ENCODE measurements at places on chromosomes 1 and 21.

- no peak for DNase-seq
- H3K36me3 ChIP-seq: no peaks in the 10 kb centered on the region
- H3K27me3 ChIP-seq: no peaks in the 10 kb centered on the region
Measured at GRCh38 chr21:18253221-18253620, 8.6 kb downstream of the CHODL start.

DNA sequence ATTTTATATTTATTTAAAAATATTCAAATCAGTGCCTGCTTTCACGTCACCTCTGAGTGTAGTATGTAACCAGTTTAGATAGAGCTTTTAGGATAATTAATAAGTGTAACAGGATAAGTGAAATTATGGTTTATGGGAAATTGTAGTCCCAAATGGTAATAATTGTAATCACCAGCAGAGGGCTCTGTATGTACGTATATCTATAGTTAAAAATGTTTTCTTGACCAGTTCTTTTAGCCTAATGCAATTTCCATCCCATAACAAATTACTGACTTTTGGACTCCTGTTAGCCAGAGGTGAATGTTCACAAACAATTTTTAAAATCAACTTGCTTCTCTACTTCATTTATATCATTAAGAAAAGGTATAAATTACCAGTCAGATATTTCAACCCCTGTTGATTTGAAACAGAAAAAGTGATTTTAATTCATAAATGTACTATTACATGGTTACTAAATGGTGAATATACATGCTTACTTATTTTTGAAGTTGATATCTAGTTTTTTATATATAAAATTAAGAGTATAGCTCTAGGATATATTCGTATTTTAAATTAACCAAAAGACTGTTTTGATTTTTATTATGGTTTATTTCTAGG, 25.3 kb downstream of the SLC30A7 start:
- no peaks in the 10 kb centered on the region for H3K27me3 ChIP-seq
- no peak overlapping the region for H3K27ac ChIP-seq
- DNase-seq: peak; percentile 48
- H3K4me1 ChIP-seq: no peaks in the 10 kb centered on the region
- H3K4me3 ChIP-seq: no peak overlapping the region
- peaks cover 4% of the 10 kb centered on the region for H3K36me3 ChIP-seq

- H3K36me3 ChIP-seq: no peaks in the 10 kb centered on the region
- H3K27ac ChIP-seq: no peak overlapping the region
- H3K4me1 ChIP-seq: no peaks in the 10 kb centered on the region
- no peak overlapping the region for H3K4me3 ChIP-seq
Measured at GRCh38 chr1:161082996-161083747, 6.2 kb downstream of the NECTIN4 start.

- no peaks in the 10 kb centered on the region for H3K36me3 ChIP-seq
- no peak overlapping the region for H3K4me3 ChIP-seq
- H3K27ac ChIP-seq: no peak overlapping the region
Measured at GRCh38 chr1:119674111-119674526, 26.1 kb upstream of the ZNF697 start.

DNA sequence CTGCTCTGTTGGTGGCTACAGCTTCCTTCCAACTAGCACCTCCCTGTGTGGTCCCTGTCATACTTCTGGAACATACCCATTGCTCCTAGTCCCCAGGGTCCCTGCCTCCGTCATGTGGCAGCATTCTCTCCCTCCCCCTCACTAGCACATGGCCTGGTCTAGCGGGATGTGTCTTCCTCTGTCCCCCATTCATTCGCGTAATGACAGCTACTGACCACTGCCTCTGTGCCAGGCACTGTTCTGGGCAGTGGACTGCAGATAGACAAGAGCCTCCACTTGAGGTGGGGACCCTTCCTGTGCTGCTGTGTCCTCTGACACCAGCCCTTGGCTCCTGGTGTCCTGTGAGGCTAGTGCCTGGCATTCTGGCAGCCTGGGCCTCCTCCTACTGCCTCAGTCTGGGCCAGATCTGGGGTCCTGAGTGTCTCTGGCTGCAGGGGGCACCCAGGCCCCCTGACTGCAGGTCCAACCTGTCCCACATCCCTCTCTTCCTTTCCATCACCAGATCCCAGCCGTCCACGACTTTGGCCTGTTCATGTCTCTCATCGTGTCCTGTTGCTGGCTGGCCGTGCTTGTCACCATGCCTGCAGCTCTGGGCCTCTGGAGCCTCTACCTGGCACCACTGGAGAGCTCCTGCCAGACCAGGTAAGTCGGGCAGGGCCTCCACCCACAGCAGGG, 38.1 kb downstream of the DISP3 start:
- no peak for DNase-seq
- H3K36me3 ChIP-seq: peaks cover 78% of the 10 kb centered on the region
- H3K4me3 ChIP-seq: no peak overlapping the region
- H3K27ac ChIP-seq: no peak overlapping the region
- no peaks in the 10 kb centered on the region for H3K27me3 ChIP-seq

GRCh38 chr1:159122005-159122621, 45.5 kb upstream of the AIM2 start:
- H3K4me3 ChIP-seq: no peak overlapping the region
- no peaks in the 10 kb centered on the region for H3K36me3 ChIP-seq
- no peak overlapping the region for H3K27ac ChIP-seq
- no peaks in the 10 kb centered on the region for H3K4me1 ChIP-seq
- no peak for DNase-seq

GRCh38 chr1:54350360-54350759, 55.8 kb downstream of the SSBP3 start:
- H3K4me1 ChIP-seq: peaks cover 42% of the 10 kb centered on the region
- H3K27me3 ChIP-seq: no peaks in the 10 kb centered on the region
- no peak overlapping the region for H3K4me3 ChIP-seq
- H3K36me3 ChIP-seq: peaks cover 2% of the 10 kb centered on the region
- DNase-seq: peak; percentile 89

DNA sequence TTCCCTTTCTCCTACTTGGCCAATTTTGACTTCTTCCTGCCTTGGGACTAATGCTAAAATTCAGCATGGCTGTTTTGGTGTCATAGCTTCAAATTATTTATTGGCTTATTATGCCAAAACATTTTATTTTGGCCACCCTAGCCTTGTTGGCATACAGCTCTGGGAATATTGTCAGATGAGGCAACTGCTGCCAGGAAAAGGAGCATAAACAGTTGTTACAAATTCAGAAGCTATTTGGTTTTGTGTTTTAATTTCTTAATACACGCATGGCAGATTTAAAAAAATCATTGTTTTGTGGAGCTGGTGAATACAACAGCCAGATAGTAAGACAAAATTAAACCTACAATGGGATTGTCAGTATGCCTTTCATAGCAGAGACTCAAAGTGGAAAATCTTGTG, 66.8 kb upstream of the BCL10 start:
- no peak for DNase-seq
- no peak overlapping the region for H3K4me3 ChIP-seq
- no peaks in the 10 kb centered on the region for H3K36me3 ChIP-seq
- H3K27ac ChIP-seq: peak overlapping the region; percentile 50

DNA sequence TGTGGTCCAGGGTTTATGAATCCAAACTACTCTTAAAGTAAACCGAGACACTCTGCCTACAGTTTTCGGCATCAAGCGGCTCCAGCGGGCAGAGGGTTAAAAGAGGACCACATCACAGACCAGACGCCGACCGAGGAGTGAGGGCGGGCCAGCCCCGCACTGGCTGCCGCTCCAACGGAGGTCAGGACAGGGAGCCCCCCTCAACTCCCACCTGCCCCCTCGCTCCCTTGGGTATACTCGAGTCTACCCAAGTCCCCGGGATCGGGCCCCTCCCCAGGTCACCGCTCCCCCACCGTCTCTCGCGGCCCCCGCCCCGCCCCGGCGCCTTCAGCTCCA, 312 bp downstream of the ARNT start:
- H3K4me3 ChIP-seq: peak overlapping the region; percentile 81
- DNase-seq: no peak
- peaks cover 4% of the 10 kb centered on the region for H3K4me1 ChIP-seq

- no peak overlapping the region for H3K4me3 ChIP-seq
- H3K4me1 ChIP-seq: no peaks in the 10 kb centered on the region
- no peak for DNase-seq
- no peaks in the 10 kb centered on the region for H3K27me3 ChIP-seq
- no peak overlapping the region for H3K27ac ChIP-seq
Measured at GRCh38 chr1:112255080-112255479, 140.9 kb upstream of the CTTNBP2NL start.

GRCh38 chr1:164647211-164647610, 88.2 kb downstream of the PBX1 start:
- no peak overlapping the region for H3K27ac ChIP-seq
- H3K4me3 ChIP-seq: no peak overlapping the region
- no peaks in the 10 kb centered on the region for H3K36me3 ChIP-seq
- H3K27me3 ChIP-seq: no peaks in the 10 kb centered on the region
- H3K4me1 ChIP-seq: peaks cover 15% of the 10 kb centered on the region

DNA sequence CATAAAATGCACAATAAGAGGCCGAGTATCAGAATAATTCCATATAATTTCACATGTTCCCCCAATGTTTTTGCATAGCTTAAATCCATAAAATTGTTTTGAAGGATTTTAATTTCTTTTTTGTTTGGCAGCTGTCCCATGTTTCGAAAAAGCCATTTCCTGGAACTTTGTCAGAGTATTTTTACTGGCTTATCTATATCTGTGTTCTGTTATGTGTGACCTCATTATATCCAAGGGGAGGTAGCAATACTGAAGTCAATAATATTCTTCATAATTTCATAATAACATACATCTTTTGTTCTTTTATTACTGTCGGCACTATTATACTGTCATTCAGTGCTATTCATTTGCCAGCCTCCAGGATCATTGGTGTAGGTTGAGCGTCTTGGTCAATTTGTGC, 9.4 kb upstream of the BACH1 start:
- H3K27me3 ChIP-seq: no peaks in the 10 kb centered on the region
- no peak overlapping the region for H3K4me3 ChIP-seq
- no peaks in the 10 kb centered on the region for H3K4me1 ChIP-seq
- H3K36me3 ChIP-seq: no peaks in the 10 kb centered on the region
- peak; percentile 62 for DNase-seq
- H3K27ac ChIP-seq: no peak overlapping the region

DNA sequence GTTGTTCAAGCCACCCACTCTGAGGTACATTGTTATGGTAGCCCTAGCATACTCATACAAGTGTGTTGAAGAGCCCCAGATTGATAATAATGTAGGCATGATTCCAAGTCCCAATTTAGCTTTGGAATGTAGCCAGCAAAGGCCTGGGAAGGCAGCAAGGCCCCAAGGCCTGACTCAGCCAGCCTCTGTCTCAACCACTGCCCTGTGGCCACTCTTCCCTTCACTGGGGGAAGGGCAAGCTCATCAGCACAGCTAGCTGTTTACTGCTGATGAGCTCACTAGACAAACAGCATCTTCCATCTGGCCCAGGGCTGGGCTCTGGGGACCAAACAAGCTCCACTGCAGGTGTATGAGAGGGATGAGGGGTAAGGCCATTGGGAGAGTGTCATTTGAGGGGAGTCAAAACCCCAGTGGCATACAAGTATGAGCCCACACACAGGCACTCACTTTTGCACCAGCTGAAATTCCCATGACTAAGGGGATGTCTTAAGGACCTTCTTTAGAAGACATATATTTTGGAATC, 2.2 kb upstream of the IRF6 start:
- DNase-seq: no peak
- H3K27ac ChIP-seq: no peak overlapping the region
- H3K36me3 ChIP-seq: no peaks in the 10 kb centered on the region
- peaks cover 30% of the 10 kb centered on the region for H3K27me3 ChIP-seq
- no peak overlapping the region for H3K4me3 ChIP-seq
- peaks cover 8% of the 10 kb centered on the region for H3K4me1 ChIP-seq

GRCh38 chr1:197706601-197707000, 68.7 kb downstream of the DENND1B start:
- no peak overlapping the region for H3K4me3 ChIP-seq
- no peak for DNase-seq
- H3K27me3 ChIP-seq: no peaks in the 10 kb centered on the region
- H3K4me1 ChIP-seq: no peaks in the 10 kb centered on the region

DNA sequence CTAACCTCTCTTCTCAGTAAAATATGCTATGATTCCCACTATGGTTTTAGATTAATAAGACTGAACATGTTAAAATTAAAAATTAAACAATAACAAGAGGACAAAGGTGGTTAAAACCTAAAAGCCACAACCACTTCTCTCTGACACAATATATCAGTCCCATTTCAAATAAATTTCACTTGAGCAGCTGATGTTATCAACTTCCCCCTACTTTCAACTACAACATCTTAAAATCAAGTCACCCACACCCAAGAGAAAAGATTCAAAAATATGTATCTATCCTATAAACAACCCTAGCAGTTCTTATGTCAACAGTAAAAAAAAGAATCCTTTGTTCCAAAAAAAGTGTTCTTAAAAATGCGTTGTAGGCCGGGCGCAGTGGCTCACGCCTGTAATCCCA, 7.5 kb downstream of the PUM1 start:
- no peak for DNase-seq
- H3K4me1 ChIP-seq: peaks cover 18% of the 10 kb centered on the region
- peaks cover 31% of the 10 kb centered on the region for H3K36me3 ChIP-seq
- H3K27ac ChIP-seq: no peak overlapping the region

DNA sequence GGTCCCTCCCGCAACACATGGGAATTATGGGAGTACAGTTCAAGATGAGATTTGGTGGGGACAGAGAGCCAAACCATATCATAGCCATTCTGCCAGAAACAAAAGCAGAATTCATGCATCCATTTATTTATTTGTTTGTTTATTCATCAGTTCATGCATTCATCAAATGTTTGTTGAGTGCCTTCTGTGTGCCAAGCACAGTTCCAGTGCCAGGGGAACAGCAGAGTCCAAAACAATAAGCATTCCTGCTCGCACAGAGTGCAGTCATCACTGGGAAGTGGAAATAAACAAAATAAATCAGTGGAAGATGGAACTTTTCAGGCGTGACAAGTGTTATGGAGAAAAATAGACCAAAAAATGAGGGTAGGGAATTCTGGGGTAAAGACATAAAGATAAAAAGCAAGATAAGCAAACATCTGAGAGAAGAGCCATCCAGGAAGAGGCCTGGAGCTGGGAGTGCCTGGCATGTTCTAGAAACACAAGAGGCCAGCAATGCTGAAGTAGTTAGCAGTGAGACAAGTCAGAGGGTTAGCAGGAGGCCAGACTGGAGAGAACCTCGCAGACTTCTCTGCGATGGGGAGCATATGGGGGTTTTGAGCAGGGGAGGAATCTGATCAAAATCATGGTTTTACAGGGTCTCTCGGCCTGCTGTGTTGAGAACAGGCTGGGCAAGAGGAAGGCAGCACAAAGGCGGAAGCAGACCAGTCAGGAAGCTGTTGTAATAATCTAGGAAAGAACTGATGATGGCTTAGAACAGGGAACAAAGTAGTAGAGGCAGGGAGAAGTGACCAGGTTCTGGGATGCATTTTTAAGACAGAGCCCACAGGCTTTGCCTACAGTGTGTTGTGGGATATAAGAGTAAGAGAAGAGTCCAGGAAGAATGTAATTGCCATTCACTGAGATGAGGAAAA, 113.2 kb downstream of the GLUL start:
- H3K27me3 ChIP-seq: no peaks in the 10 kb centered on the region
- H3K4me3 ChIP-seq: no peak overlapping the region
- DNase-seq: peak; percentile 31

Data from spinal cord (tissue), 10 donors.